ENCODE measurements at places on chromosomes 7 and 10.
A peak's percentile ranks its signal among the peaks of the same experiment; 100 is the strongest.

- DNase-seq = no peak
These were observed 190.9 kb downstream of the DNAJB6 start for GRCh38 chr7:157527686-157528085.

GRCh38 chr7:132336797-132337196 lies 239.5 kb downstream of the PLXNA4 start:
- DNase-seq = no peak

DNA sequence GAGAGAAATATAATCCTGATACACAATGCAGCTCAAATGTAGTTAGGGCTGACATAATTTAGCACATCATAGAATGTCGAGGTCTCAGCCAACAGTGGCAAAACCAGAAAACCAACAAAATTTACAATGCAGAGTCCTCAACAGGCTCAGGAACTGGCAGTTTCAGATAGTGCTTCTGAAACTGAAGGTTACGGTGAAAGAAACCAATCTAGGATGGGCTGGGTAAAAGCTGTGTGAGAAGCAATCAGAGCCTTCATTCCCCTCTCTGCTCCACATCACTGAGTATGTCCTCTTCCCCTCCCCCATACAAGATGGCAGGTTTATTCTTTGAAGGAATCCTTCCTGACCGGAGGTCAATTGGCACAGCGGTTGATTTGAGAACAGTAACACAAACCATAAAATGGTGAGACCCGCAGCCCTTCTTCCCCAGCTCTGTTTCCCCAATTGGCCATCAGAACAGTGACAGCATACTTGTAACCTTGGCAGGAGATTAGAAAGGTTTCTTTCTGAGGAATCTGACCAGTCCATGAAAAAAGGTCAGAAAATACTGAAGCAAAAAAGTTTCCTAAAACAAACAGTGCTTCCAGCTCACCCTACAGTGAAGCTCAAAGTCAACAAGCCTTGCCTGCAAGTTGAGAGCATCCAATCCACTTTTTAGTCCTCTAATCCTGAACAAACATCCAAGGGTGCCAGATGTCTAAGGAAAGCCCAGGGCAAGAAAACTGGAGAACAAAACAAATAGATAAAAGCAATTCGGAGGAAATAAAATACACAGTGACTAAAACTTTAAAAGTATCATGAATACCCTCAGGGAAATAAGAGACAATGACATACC lies 53.9 kb upstream of the IL6 start:
- DNase-seq = no peak

- DNase-seq = peak; percentile 37
These were observed 40.2 kb downstream of the PDSS1 start for GRCh38 chr10:26737730-26738129.

DNA sequence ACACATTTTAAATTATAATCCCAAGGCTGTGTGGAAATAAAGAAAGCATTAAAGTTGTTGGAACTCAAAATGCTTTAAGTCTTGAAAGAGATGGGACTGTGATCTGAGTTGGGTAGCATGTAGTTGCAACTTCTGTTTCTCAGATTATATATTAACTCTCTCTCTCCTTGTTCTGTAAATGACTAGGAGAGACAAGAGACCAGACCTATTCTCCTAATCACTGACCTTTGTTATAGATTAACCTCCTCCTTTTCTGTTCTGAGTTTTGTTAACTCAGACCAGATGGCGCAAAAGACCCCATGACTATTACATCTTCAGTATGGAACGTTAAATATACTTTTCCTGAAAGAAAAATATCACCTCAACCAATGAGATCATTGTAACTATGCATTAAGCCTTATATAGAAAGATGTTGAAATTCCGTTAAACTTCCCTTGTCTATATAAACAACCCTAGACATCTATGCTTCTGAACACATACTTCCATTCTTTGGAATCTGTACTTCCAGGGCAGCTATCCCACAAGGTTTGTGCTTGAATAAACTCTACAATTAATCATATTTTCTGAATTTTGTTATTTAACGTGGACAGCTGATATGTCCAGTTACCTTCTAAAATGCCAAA lies 143.5 kb upstream of the TRIM24 start:
- no peak for DNase-seq

DNA sequence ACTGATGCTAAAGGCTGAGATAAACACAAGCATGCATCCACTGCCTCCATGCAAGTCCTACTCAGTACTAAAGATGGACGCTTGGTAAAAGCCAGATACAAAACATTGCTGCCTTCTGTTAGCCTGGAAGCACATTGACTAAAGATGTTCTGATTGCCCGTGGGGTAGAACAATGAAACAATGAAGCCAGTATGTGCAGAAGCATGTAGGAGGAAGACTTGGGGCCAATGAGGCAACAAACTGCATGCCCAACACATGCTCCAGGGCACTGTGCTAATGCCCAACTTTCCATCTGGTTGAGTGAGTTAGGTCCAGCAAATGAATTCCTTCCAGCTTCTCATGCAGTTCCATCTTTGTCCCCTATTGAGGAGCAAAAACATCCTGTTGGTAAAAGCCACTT lies 1245.5 kb downstream of the GATA3 start:
- DNase-seq = no peak

GRCh38 chr7:3495530-3495929 lies 194.5 kb downstream of the SDK1 start:
- no peak for DNase-seq

DNA sequence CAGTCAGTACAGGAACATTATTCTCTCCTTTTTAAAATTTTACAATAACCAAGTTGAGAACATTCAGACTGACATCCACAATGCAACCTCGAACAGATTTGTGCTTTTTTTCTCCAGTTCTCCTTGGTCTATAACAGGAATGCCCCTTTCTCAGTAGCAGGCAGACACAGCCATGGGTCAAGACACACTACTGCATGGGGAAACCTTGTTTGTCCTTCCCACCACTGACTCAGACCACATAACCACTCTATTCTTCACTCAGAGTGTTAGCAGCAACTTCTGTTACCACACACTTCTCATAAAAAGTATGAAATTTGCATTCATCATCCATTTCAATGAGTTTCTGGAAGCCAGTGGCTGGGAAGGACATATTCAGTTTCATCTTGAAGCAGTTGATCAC lies 421.7 kb downstream of the ADRA2A start:
- DNase-seq = no peak

DNA sequence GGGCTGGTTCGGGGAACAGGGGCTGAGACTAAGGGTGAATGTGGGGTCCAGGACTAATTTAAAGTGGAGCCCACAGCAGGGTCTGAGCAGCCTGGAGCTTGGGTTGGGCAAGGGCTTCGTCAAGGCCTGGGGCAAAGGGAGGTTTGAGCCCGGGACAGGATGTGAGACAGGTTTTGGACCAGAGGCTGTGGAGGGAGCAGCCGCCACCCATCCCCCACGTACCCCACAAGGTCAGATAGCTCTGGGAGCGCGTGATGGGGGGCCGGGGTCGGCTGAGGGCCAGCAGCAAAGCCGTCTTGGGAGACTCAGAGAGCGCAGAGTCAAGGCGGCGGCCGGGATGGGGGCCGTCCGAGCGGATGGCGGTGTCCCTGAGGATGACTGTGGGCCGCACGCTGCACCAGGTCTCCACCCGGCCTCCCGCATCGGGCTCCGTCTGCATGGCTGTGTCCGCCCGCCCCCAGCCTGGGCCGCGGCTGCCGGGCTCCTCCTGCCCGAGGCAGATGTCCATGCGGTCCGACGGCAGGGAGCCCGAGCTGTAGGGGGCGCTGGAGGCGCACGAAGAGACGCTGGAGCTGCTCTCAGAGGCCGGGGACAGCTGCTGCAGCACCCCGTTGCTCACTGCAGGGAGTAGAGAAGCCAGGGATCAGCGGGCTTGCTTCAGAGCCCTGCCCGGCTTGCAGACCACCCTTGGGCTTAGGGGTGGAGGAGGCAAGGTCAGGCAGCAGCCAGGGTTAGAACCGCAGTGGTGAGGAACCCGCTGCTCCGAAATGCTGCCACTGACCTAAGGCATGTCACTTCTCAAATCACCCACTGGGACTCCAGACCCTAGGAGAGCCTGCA lies 12.1 kb downstream of the PDZD7 start:
- peak; percentile 67 for DNase-seq

DNA sequence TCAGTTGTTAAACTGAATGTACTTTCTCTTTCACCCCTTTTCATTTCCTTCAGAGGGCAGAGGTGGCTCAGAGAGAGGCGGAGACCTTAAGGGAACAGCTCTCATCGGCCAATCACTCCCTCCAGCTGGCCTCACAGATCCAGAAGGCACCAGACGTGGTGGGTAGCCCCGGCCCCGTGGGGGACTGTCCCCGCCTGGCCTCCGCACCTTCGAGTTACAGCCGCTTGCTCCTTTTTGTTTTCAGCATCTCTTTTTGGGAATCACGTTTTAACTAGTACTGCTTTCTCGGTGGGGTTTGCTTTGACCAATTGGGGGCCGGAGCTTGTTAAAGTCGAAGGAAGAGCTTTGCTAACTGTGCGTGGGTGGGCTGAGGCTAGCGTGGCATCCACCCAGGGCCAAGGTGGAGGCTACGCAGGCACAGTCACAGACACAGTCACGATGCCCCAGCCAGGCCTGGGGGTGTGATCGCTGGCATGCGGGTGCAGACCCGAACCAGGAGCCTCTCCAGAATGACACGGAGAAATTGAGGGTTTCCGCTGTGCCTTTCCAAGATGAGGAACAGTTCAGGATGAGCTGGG lies 116.2 kb upstream of the SH2B2 start:
- no peak for DNase-seq

DNA sequence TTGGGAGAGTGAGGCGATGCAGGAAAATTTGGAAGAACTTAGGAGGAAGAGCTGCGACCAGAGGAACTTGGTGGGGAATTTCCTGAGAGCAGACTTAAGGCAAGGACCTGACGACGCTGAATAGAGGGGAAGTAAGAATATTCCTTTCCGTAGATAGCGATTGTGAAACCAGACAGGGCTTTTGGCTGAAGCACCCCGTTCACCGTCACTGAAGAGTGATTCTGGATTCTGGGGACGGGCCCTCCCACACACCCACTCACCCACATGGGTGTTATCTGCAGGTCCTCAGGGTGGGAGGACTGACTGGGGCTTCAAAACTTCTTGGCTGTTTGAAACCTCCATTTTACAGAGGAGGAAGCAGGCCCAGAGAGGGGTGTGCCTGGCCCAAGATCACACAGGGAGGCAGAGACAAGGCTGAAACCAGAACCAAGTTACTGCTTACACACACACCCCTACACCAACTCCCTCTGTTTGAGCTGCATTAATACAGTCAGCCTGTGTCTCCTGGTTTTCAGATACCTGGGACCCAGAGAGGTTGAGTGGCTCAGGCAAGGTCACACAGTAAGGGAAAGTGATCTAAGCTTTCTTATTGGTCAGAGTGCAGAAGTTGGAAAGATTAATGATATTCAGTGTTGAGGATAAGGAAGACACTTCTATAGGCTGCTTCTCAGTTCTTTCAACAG lies 37.2 kb upstream of the CDH23 start:
- DNase-seq = no peak

GRCh38 chr10:33109384-33109783 lies 151.4 kb upstream of the ITGB1 start:
- DNase-seq = no peak

- DNase-seq = no peak
These were observed 24.3 kb downstream of the YKT6 start for GRCh38 chr7:44224974-44225565.

GRCh38 chr10:121644501-121644900 lies 46.3 kb upstream of the FGFR2 start:
- DNase-seq = no peak

GRCh38 chr7:98840722-98841121 lies 29.1 kb downstream of the TMEM130 start:
- DNase-seq = no peak

GRCh38 chr7:20778063-20778721 lies 8.5 kb downstream of the SP8 start:
- no peak for DNase-seq

- peak; percentile 61 for DNase-seq
These were observed 75.7 kb upstream of the EFCAB10 start for GRCh38 chr7:105656922-105657521.

GRCh38 chr10:87860156-87860795 lies 3.1 kb downstream of the KLLN start:
- DNase-seq = no peak

DNA sequence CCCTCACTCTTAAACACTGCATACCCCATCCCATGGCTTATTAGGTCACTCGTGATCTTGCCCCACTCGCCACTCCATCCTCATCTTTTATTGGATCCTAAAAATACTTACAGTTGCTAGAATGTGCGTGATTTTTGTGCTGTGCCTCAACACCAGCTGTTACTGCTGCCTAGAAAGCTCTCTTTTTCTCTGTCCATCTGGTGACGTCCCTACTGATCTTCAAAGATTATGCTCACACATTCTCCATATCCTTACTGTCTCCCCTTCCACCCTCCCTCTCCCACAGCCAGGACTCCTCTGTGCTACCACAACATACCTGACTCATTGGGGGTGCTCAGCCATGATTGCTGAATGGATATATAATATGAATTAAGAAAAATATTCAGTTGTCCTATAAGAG lies 42.0 kb downstream of the CDK6 start:
- no peak for DNase-seq

DNA sequence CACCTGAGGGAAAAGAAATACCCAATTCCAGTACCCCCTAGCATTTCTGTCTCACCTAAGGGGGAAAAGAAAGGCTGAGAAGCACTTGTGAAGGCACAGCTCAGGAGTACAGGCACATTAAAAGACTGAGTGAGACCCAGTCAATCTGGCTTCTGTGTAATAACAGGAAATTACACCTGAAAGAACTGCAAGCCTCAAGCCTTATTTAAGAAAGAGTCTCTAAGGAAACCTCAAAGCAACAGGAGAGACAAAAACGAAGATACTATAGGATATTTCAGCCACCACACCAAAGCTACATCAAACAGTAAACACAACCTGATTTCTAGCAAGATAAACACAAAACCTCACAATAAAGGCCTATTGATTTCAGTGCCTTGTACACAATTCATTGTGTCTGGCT lies 69.6 kb upstream of the CDK1 start:
- DNase-seq = no peak

DNA sequence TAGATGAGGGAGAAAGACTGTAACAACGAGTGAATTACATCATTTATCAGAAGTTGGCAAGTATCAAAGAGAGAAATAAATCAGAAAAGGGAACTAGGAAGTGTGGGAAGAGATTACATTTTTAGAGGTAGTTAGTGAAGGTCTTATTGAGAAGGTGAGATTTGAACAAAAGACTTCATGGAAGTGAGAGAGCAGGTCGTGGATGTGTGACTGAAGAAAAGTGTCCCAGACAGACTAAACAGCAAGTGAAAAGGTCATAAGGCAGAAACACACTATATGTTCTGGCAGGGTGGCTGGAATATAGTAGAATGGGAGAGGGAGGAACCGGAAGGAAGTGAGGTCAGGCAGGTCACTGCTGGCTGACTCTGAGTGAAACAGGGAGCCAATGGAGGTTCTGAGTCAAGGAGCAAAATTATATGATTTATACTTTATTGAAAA lies 35.7 kb upstream of the RHOBTB1 start:
- DNase-seq = no peak
